Activated CD8-positive, alpha-beta T cell treated with anti-CD3 and anti-CD28 coated beads for 36 hours (primary cell): ENCODE measurements at places on chromosomes 7 and 10. TPM values are rescaled to one million over a fixed set of nuclear protein-coding genes. Genes with fewer than 3 reads are reported as not detected.

- DNase-seq, result peak; percentile 79
These were observed 87.4 kb upstream of the ZMIZ1 start for GRCh38 chr10:78981257-78981969.

Gene ASB10
- total RNA-seq, result not detected

Gene OPN4
- total RNA-seq, result not detected

- peak; percentile 38 for DNase-seq
These were observed 47.1 kb upstream of the TMEM72 start for GRCh38 chr10:44864051-44864450.

DNA sequence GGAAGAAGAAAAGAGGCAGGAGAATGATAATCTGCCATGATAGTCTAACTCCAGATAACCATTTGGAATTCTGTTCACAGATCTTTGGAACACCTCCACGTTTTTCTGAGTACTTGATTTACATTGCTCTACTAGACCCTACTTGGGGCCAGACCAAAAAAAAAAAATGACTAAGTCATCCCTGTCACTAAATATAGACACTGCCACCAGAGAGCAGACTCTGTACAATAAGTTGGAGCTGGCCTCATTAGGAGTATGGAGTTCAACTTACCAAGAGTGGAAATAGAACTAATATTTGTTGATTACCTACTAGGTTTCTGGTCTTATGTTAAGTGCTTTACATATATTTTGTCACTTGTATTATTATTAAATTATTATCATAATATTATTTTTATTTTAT lies 80.9 kb upstream of the ZNF800 start:
- no peak for DNase-seq
